ENCODE measurements at places on chromosomes 7 and 10.

- DNase-seq = no peak
Observed at GRCh38 chr10:132461683-132462231, 64.8 kb downstream of the PWWP2B start.

DNA sequence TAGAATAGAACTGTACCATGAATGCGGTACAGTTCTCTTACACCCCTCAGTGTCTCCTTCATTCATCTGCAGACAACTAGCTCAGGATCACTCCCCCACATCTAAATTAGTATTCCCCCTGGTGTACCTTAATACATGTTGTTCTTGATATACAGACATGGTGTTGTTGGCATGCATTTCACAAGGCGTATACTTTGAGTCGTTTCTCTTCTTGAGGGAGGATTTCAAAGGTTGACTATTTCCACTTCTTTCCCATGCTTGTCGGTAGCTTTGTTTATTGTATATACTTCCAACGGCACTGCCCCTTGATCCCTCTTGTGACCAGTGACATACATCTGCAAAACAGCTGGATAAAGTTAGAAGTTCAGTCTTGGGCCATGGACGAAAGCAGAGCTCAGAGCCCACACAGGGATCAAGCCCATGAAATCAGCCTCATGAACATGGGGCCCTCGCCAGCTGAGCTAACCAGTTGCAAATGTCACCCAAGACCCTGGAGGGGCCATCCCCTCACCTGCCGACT lies 8.6 kb downstream of the CPA4 start:
- no peak for DNase-seq

GRCh38 chr7:123502201-123502600 lies 32.2 kb downstream of the IQUB start:
- DNase-seq = no peak

- DNase-seq = no peak
Observed at GRCh38 chr10:26579256-26580063, 118.0 kb upstream of the PDSS1 start.

DNA sequence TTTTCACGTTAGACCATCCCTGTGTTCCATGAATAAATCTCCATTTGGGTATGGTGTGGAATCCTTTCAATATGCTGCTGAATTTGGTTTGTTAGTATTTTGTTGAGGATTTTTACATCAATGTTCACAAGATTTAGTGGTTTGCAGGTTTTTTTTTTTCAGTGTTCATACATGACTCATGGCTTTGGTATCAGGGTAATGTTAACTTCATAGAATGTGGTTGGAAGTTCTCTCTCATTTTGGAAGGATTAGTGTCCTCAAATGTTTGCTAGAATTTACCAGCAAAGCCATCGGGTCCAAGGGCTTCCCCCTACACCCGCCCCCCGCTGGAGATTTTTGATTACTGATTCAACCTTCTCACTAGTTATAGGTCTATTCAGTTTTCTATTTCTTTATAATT lies 398.0 kb downstream of the NXPH1 start:
- DNase-seq = peak; percentile 83

- DNase-seq = no peak
Observed at GRCh38 chr7:137519181-137519691, 175.7 kb upstream of the PTN start.

- DNase-seq = no peak
Observed at GRCh38 chr7:20958572-20958971, 171.9 kb upstream of the SP8 start.

GRCh38 chr7:144854839-144855424 lies 19.1 kb upstream of the TPK1 start:
- DNase-seq = peak; percentile 43
